Esophagus squamous epithelium (tissue), 5 donors: ENCODE measurements at places on chromosomes 7 and 10.

DNA sequence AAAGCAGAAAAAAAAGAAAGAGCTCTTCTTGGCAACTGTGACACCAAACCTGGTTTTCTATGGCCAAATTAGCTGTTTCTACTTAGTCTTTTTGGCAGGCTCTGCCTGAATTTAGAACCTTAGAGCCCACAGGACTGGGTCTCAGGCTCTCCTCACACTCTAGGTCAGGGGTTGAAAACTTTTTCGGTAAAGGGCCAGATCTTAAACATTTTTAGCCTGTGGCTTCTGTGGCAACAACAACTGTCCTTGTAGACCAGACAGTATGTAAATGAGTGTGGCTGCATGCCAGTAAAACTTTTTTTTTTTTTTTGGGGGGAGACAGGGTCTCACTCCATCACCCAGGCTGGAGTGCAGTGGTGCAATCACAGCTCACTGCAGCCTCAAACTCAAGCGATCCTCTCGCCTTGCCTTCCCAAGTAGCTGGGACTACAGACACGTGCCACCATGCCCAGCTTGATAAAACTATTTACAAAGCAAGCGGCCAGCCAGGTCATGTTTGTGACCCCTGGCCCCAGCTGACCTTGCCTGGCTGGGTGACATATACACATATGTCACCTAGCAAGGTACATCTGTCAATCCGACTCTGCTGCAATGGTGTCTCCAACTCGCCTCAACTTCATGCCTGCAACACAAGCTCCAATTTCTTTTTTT, 17.4 kb downstream of the KPNA7 start:
- no peak for DNase-seq

DNA sequence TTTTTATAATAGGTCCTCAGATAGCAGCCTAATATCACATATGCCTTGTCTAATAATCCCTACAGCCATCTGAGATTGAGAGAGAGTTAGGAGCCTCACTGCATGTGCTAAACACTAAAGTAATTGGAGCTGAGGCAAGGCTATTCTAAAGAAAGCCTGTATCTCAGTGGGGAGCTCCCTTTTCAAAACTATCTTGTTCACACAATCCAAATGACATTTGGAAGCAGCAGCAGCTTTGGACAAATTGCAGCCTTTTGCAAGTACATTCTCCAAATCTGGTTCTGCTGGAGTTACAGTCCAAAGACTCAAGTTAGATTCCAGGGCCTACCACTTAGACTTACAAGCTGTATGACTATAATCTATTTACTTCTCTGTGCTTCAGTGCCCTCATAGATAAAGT, 104.5 kb downstream of the MACC1 start:
- DNase-seq: no peak

GRCh38 chr10:70853038-70853437, 35.3 kb downstream of the PCBD1 start:
- no peak for DNase-seq

GRCh38 chr7:70212281-70212680, 614.0 kb downstream of the AUTS2 start:
- no peak for DNase-seq

DNA sequence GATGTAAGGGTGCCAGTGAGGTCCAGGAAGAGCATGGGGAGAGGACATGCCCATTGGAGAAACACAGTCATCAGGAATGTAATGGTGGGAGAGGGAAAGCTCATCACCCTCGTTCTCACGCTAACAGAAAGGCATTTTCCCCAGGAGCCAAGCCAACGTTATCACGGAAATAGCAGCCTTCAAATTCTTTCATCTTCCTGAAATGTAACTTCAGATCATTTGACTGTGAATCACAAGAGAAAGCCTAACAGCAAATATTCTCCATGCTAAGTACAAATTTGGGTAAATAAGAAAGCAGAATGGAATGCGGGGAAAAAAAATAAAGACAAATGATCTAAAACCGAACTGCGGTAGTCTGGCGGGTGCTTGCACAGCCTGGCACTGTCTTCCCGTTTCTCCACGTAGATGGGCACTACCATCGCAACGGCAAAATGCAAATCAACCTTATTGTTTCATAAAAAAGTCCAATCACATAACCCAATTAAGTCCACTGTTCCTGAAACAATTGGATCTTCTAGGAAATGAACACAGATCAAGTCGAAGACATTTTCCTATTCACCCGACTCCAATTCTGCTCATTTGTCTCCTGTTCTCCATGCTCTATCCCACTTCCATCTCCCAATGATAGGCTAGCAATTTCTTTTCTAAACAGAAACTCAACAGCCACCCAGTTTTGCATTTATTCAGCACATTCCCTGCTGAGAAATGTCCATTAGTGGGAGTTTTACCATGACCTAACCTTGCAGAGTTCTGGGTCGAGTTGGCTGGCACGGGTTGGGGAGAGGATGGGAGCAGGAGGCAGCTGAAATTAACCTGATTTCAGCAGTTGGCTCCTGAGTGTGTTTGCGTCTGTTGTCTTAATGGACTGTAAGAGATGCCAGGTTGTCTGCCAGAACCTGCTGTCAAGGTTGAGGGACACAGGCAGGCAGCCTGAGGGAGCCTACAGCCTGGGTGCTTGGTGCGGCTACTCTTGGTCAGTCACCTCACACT, 74.6 kb upstream of the FRMD4A start:
- no peak for DNase-seq
